Stimulated activated naive CD8-positive, alpha-beta T cell treated with anti-CD3 and anti-CD28 coated beads, Interleukin-15, amount 100 ng/mL, for 72 hours (primary cell): ENCODE measurements at places on chromosomes 7 and 10.

- no peak for DNase-seq
Observed at GRCh38 chr7:159271781-159272180, 127.1 kb upstream of the VIPR2 start.

GRCh38 chr10:129101232-129101980 is 365.6 kb upstream of the MGMT start:
- DNase-seq: peak; percentile 16

GRCh38 chr10:52400562-52400961 is 86.5 kb downstream of the DKK1 start:
- no peak for DNase-seq

DNA sequence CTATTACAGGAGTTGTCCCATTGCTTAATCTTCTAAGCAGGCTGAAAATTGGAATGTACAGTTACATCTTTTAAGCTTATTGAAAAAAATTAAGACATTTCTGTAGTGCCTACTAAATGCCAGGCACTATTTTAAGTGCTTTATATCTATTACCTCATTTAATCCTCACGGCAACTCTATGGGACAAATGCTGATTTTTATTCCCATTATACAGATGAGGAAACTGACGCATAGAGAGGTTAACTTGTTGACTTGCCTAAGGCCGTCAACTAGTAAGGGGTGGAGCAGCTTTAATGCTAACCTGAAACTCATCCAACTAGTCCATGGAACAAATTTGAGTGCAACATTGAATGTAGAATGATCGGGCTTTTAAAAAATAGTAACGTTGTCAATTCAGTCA is 2.5 kb downstream of the ZKSCAN1 start:
- DNase-seq: no peak

DNA sequence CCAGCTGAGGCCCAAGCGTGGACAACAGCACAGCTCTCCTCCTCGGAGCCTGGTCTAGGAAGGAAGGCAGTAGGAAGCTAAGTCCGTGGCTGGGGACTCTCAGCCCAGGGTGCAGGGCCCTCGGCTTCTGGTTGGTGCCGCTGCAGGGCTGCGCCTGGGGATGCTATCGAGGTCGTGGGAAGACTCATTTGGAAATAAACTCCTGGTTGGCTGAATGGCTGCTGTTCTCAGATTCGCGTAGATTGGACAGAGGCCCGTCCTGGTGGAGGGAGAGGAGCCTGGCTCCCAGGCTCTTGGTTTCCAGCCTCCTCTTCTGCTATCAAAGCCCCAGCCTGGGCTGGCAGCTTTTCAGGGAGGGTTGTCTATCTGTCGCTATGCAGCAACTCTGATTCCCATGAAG is 152.6 kb upstream of the FZD8 start:
- no peak for DNase-seq

GRCh38 chr7:121286742-121287734 is 41.8 kb upstream of the WNT16 start:
- DNase-seq: no peak

GRCh38 chr7:34389332-34390078 is 268.5 kb upstream of the NPSR1 start:
- DNase-seq: no peak

DNA sequence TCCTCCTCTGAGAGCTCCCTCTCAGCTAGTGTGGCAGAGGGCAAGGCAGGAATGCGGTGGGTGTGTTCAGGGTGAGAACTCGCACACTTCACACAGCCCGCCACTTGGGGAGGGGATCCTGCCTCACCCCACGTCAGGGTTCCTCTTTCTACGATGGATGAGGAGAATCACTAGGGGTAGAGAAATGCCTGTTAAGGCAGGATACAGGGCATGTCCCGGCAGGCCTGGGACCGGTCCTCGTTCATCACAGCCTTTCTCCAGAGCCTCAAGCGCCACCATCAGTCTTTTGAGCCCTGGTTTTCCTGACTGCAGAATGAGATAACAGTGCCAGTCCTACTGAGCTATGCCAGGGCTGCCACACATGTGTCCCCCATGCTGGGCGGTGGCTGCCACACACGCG is 546.7 kb upstream of the ADARB2 start:
- DNase-seq: no peak

DNA sequence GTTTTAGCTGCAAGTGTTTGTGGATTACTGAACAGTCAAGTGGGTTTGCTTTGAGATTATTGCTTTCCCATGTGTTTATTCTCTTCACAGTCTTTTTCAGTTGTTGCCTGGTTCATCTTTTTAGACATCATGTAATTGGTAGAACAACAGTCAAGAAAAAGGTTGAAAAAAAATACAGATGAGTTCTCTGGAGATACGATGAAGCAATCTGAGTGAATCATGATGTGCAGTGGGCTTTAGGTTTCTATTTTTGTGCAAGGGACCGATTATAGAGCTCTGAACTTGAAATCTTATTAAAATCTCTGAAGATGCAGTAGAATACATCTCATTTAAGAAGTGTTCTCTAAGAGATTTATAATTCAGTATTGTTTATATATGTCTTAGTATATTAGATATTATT is 145.7 kb downstream of the SDK1 start:
- DNase-seq: no peak
